ENCODE measurements at places on chromosomes 2 and 18.
A peak's percentile ranks its signal among the peaks of the same experiment; 100 is the strongest.

- no peak for DNase-seq
Measured at GRCh38 chr2:30312916-30313315, 81.6 kb downstream of the LBH start.

DNA sequence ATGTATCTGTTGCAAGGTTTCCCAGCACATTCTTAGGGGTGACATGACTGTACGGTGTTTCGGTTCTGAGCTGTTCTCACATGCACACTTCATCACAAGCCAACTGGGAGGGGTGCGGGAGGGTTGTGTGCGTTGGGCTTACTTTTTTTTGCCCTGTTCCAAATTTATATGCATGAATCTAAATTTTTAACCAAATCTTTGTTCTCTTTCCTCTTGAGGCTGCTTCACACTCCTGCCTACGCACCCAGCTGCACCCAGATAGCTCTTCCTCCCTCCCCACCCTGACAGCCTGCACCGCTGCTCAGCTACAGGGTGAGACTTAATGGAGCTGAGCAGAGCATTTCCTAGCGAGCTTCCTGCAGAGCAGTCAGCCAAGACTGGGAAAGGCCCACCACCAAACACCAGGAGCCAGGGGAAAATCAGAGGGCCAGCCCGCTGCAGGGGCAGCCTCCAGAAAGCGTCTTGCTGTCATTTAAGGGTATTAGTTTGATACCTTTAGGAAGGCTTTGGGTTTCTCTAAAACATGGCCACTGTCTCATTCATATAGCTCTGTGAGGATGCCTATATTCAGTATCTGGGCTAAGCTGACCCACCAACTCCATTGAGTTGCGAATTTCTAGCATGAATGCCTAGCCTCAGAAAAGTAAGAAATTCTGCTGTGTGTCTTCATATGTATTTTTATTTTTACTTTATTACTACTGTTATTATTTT lies 84.5 kb downstream of the POU3F3 start:
- DNase-seq = no peak

GRCh38 chr18:58997811-58998337 lies 133.2 kb downstream of the ZNF532 start:
- DNase-seq = peak; percentile 85

DNA sequence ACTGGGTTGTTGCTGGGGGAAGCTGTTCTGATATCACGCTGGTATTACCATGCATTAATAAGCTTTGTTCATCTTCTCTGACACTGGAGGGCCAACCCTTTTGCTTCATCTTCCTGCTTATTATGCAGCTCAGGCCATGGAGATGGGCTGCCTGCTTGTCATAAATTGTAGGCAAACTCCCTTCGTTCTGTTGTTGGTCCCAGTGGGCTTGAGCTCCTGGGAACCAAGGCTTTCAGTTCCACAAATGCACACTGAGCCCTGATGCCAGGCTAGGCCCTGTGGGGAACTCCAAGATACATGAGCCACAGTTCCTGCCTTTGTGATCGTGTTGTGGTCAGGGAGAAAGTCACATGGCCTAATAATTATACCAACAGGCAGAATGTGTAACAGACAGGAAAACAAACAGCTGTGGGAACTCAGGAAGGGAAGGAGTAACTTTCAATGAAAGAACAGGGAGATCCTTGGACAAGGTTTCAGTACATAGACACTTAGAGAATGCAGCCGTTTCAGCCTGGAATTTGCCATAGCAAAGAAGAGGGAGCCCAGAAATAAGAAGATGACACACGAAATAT lies 49.0 kb upstream of the BCL2L11 start:
- peak; percentile 89 for DNase-seq

DNA sequence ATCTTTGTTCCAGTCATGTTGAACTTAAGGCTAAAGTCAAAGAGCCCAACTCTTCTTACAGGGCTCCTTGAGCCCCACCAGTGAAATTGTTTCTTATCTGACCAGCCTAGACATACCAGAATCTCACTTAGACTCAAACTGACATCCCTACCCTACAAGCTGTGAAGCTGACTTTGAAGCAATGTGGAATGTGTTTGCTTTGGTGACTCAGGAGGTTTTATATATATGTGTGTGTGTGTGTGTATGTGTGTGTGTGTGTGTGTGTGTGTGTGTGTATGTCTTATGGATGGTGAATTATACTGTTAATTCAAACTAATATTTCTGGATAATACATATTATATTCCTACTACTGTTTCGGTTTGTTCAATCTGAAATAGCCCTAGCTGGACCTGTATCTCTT lies 67.3 kb downstream of the CAMKMT start:
- peak; percentile 15 for DNase-seq

- DNase-seq = no peak
Measured at GRCh38 chr2:199147216-199147615, 310.5 kb downstream of the SATB2 start.

DNA sequence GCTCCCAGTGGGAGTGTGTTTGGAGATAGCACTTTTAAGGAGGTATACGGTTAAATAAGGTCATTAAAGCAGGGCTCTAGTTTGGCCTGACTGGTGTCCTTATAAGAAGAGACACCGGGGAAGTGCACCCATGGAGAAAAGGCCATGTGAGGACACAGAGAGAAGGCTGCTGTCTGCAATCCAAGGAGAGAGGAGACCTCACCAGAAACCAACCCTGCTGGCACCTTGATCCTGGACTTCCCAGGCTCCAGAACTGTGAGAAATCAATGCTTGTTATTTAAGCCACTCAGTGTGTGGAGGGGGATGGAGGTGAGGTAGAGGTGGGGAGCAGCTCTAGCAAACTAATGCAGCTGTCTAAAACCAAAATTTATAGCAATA lies 62.0 kb downstream of the RPL31 start:
- no peak for DNase-seq

DNA sequence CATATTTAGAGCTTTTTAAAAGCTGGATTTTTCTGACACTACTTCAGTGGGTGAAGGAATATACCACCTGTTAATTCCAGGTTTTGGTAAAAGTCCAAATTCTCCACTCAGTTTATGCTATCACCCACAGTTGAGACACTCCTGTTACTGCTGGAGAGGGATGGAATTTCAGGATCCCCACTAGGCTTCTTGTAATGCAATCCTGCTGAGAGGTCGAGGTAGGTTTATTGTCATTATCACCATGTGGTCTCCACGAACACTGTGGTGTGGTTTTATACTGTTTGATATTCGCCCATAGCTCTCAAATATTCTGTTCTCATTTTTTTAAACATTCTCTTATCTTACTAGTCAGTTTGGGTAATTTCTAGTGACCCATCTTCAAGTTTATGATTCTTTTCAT lies 167.9 kb downstream of the CCDC102B start:
- DNase-seq = no peak

GRCh38 chr2:222532315-222532714 lies 108.0 kb downstream of the SGPP2 start:
- no peak for DNase-seq

GRCh38 chr2:195864316-195864715 lies 204.3 kb downstream of the DNAH7 start:
- no peak for DNase-seq

DNA sequence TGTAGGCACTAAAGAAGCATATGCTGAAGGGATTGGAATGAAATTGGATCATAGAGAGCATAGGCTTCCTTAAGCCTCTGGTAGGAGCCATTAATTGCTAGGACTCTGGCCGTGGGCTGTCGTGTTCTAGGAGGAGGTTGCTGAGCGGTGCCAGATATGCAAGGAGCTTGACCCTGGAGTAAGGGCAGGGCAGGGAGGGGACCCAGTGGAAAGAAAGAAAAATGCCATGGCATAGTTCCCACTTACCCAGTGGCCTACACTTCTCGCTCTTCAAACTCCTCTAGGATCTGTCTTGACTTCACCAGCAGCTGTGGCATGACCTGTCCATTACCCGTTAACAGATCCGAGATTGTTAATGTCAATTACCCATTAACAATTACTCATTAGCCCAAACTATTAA lies 53.1 kb downstream of the NEURL3 start:
- no peak for DNase-seq

DNA sequence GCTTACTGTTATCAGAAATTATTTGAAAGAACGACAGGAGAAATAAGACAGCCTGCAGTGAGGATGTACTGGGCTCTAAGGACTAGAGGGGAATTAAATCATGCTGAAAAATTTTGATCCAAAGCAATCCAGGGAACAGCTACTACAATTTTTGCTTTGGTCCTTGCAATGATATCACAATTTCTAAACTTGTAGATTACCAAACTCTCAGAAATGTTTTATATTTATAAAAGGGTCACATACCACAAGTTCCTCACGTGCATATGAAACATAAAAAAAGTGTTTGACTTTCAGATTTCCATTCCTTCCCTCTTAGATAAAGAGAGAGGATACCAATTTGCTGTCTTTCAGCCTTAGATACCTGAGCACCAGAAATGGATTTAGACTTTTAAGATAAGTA lies 261.2 kb downstream of the STK39 start:
- DNase-seq = no peak

GRCh38 chr2:655626-656025 lies 21.6 kb downstream of the TMEM18 start:
- DNase-seq = peak; percentile 14

- no peak for DNase-seq
Measured at GRCh38 chr2:78907089-78907488, 118.4 kb upstream of the REG3G start.

- DNase-seq = no peak
Measured at GRCh38 chr2:105519516-105519915, 120.7 kb upstream of the FHL2 start.

DNA sequence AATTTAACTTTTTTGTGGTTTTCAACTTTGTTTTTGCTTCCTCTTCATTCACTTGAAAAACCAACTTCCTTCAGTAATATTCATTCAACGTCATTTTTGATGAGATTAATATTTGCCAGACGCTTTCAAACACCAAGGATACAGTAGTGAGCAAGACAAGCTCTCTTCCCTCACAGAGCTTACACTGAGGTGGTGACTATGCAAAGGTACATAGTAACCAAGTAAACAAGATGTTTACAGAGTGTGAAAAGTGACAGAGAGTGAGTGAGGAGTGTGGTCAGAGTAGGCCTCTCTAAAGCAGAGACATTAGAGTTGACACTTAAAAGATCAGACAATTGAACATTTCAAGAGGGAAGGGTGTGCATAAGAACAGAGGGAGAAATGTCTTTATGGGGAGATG lies 155.5 kb downstream of the TMEM247 start:
- no peak for DNase-seq

DNA sequence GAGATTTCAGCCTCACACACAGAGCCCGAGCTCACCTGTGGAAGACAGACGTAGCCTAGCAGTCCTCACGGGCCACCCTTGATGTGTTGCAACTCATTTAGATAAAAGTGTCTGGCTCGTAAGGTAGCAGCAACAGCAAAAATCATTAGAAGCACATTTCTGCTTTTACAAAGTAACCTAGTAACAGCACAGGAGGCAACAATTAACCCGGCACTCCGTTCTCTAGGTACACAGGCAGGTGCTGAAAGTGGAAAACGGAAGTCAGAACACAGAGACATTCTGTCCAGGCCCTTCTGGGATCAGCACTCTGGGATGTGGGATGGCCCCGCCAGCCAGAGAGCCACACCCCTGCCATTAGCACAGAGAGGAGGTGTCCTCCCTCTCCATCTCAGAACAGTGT lies 99.3 kb downstream of the KLHL29 start:
- DNase-seq = no peak

DNA sequence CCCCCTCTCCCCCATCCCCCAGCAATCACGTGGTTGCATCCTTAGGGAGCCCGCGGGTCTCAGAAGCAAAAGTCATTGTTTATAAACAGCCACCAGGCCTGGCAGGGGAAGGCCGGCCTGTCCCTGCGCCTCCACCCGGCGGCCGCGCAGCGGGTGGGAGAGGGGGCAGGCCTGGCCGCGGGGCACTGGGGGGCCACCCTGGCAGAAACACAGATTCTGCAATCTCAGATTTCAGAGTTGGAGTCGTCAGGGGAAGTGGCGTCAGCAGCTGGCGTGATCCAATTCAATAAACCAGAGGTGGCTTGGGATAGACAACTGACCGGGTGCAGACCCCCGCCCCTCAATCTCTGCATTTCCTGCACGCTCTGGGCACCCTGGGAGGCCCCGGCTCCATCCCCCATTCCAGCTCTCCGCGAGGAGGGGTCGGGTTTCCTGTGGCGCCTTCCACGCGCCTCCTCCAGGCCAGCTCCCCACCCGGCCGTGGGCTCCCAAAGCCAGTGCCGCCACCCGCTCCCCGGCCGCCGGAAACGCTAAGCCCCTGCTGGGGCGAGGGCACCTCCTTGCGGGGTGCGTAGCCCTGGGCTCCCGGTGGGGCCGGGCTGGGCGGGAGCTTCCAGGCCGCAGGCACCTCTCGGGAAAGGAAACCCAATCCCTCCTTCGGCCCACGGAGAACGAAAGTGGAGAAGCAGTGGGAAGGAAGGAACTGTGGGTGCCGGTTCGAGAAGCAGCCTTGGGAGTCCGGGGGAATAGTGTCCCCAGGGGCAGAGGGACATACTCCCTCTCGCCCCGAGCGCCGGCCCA lies 1.1 kb downstream of the BIN1 start:
- DNase-seq = peak; percentile 75

GRCh38 chr2:159737292-159737916 lies 25.1 kb downstream of the MARCHF7 start:
- peak; percentile 16 for DNase-seq

DNA sequence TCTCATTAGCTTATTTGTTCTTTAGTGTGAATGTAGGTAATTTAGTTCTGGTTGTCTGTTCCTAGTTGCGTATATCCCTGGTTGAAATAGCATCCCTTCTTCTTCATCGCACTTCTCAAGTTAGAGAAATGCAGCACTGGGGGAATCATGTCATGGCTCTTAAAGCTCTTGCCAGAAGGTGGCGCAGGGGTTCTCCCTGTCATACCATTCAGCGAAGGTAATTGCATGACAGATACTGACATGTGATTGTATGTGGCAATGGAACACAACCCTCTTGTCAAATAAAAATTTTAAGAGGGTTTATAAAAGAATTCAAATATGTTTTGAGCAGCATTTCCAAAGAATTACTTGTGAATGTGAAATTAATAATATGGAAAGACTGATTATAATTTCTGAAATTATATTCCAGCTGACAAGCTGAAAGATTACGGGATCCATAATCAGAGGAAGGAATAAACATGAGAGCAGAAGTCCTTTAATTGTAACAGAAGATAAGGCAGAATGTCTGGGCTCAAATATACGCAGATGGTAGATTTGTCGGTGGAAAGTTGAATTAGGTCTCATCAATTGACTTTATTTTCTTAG lies 411.7 kb downstream of the DSEL start:
- peak; percentile 82 for DNase-seq

DNA sequence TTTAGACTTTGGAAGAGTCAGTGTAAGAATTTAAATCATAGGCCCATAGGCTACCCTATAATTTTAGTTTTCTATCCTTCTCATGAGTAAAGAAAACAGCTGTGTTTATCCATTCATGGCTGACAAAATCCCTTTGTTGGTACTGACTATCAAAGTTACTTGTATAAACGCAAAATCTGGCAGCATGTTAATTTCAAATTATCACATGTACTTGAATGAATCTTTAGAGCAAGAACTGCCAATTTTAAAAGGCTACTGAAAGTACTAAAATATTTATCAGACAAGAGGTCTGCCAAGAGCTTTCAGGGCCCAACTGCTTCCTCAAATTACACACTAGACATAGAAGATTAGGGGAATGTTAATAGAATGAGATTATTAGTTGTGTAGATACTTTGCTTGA lies 66.6 kb downstream of the MYL12B start:
- no peak for DNase-seq

Data from mesenchymal stem cell (in vitro differentiated cells and primary cell).